Fibroblast of villous mesenchyme (primary cell): ENCODE measurements at places on chromosomes 4 and X. TPM values are rescaled to one million over a fixed set of nuclear protein-coding genes. Genes with fewer than 3 reads are reported as not detected.

Gene PRKG2
- total RNA-seq, result under 0.01 and 0.64 TPM in 2 replicates

Gene FRG2
- total RNA-seq, result not detected in 2 replicates

Gene JAKMIP1
- total RNA-seq, result not detected in 2 replicates

Gene TECRL
- not detected in 2 replicates for total RNA-seq

Gene MTCP1
- 2.2 and 13.5 TPM in 2 replicates for total RNA-seq

Gene CXXC4
- total RNA-seq, result 0.32 and 0.43 TPM in 2 replicates

Gene TMPRSS11A
- not detected in 2 replicates for total RNA-seq

Gene TRAM1L1
- 2.6 and 3.0 TPM in 2 replicates for total RNA-seq

Gene PPP1R2C
- total RNA-seq, result not detected in 2 replicates

Gene PTPN13
- 68.3 and 73.0 TPM in 2 replicates for total RNA-seq

Gene CT55
- not detected in 2 replicates for total RNA-seq

Gene DNAJB14
- 36.4 and 54.8 TPM in 2 replicates for total RNA-seq

Gene SMARCA1
- 64.7 and 93.3 TPM in 2 replicates for total RNA-seq

Gene ENAM
- total RNA-seq, result 0.43 and 0.97 TPM in 2 replicates

Gene SUPT20HL1
- total RNA-seq, result not detected in 2 replicates

Gene PRMT9
- 11.2 and 11.3 TPM in 2 replicates for total RNA-seq

Gene NLGN3
- total RNA-seq, result 0.32 and 0.43 TPM in 2 replicates

Gene AWAT1
- not detected in 2 replicates for total RNA-seq

Gene MEPE
- not detected in 2 replicates for total RNA-seq

Gene AFF2
- total RNA-seq, result 0.32 TPM in 1 of 2 replicates, not detected in the other

Gene SOWAHB
- total RNA-seq, result under 0.01 and 0.32 TPM in 2 replicates

Gene RRAGB
- 23.5 and 25.0 TPM in 2 replicates for total RNA-seq

Gene IL9R
- total RNA-seq, result not detected in 2 replicates

Gene SORBS2
- total RNA-seq, result 1.3 and 1.7 TPM in 2 replicates

Gene USP17L30
- total RNA-seq, result not detected in 2 replicates

Gene FOXR2
- total RNA-seq, result not detected in 2 replicates

Gene TKTL2
- under 0.01 TPM in 1 of 2 replicates, not detected in the other for total RNA-seq

Gene ETNPPL
- total RNA-seq, result not detected in 2 replicates

Gene OTUD6A
- total RNA-seq, result not detected in 2 replicates

Gene CFAP47
- total RNA-seq, result not detected in 2 replicates

Gene FAM13A
- total RNA-seq, result 16.1 and 34.1 TPM in 2 replicates

Gene KIAA1210
- total RNA-seq, result not detected in 2 replicates
